ENCODE measurements at places on chromosomes 5 and 9.

GRCh38 chr9:134828892-134829291 is 51.7 kb upstream of the FCN2 start:
- no peak for DNase-seq

- no peak for DNase-seq
These were observed 19.9 kb upstream of the PLPP1 start for GRCh38 chr5:55554585-55555202.

GRCh38 chr9:113790093-113790492 is 86.0 kb upstream of the ZNF618 start:
- DNase-seq = no peak

DNA sequence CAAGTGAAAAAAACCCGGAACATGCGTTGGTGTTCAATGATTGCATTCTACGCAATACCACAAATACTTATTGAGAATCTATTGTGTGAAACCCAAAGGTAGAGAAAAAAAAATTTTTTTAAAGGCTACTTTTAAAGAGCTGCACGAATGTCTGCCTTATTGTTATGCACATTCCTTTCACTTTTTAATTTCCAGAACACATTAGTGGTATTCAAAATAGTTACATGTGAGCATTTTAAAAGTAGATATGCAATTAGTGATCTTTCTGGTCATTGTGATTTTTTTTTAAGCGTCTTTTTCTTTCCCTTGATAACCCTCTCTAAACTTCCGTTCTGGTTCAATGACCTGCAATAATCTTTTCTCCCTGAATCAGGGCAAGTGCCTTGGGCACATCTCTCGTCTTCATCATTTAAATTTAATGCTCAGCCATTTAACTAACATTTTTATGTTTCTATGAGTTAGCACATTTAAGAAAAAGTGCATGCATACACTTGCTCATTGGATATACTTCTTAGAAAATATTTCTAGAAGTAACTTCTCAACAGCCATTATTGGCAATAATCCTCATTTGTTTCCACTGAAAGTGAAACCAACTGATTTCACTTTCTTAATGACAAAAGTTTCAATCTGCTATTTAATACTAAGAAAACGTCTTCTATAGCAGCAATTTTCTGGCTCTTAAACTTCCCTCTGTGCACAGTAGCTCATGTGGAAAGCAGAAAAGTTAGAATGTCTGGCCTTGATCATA is 80.3 kb downstream of the CDH6 start:
- no peak for DNase-seq

GRCh38 chr9:17630531-17630949 is 51.7 kb downstream of the SH3GL2 start:
- DNase-seq = no peak

- no peak for DNase-seq
These were observed 36.1 kb downstream of the MAP3K1 start for GRCh38 chr5:56851258-56851941.

- no peak for DNase-seq
These were observed 19.7 kb upstream of the ASTN2 start for GRCh38 chr9:117434566-117434965.

DNA sequence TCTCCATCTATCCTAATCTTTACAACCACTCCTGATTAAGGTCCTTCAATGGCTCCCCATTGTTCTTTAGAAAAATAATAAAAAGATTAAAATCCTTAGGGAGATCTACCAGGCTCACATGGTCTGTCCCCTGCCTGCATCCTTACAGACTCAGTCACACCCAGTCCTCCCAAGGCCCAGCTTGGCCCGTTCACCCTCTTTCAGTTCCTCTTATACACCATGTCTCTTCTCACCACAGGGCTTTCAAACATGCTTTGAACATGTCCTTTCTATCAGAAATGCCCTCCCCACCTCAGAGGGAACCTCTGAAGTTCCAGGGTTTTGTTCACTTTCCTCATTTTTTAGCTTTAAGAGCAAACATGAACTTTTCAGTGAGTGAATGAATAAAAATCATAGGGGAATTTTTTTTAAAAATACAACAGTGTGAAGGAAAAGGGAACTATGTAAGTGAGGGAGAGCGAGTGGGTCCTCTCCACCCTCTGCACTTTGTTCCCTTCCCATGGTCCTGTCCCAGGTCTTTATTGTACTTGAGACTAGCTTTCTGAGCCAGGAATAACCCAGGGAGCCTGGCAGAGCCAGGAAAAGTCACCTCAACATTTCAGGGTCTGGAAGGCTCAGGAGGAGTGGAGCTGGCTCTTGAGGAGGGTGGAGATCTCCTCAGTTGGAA is 55.3 kb downstream of the TRPC7 start:
- DNase-seq = no peak

DNA sequence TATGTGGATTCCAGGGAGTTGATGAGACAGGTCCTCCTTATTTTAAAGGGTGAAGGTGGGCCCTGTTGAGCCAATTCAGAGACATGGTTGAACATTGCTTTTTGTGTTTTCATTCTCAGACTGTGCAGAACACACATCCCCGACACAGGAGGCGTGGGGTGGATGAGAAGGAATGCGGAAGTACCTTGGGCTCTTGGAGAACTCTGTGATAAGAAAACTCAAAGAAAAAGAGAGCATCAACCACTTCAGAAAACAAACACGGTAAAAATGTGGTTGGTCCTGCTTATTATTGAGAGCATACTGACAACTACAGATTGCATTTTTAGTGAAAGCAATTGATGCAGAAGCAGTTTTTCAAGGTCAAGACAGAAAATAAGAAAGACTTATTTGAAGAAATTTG is 659.8 kb downstream of the IRX1 start:
- no peak for DNase-seq

DNA sequence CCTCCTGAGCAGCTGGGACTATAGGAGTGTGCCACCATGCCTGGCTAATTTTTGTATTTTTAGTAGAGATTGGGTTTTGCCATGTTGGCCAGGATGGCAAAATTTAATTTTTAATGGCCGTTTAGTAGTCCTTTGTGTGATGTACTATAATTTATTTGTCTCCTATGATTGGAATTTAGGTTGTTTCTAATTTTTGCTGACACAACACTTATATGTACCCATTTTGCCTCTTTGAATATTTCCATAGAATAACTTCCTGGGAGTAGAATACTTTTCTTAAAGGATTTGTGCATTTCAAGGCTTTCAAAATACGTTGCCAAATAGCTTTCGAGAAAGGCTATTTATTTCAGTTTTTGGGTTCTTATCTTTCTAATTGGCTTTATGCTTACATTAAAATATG is 22.8 kb downstream of the NDFIP1 start:
- no peak for DNase-seq

GRCh38 chr5:126875303-126875785 is 98.4 kb downstream of the LMNB1 start:
- DNase-seq = no peak

GRCh38 chr9:21455320-21455719 is 15.1 kb downstream of the IFNA1 start:
- peak; percentile 6 for DNase-seq

GRCh38 chr9:37645903-37646506 is 4.7 kb upstream of the FRMPD1 start:
- no peak for DNase-seq

GRCh38 chr9:6689893-6690674 is 44.6 kb upstream of the GLDC start:
- no peak for DNase-seq

DNA sequence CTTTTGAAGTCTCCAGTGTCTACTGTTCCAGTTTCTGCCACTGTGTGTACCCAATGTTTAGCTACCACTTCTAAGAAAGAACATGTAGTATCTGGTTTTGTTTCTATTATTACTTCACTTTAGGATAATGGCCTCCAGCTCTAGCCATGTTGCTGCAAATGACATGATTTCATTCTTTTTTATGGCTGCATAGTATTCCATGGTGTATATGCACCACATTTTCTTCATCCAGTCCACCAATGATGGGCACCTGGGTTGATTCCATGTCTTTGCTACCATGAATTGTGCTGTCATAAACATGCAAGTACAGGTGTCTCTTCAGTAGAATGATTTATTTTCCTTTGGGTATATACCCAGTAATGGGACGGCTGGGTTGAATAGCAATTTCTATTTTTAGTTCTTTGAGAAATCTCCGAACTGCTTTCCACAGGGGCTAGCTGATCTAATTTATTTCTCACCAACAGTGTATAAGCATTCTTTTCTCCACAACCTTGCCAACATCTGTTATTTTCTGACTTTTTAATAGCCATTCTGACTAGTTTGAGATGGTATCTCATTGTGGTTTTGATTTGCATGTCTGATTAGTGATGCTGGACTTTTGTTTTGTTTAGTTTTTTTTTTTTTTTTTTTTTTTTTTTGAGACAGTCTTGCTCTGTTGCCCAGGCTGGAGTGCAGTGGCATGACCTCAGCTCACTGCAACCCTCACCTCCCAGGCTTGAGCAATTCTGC is 68.9 kb downstream of the WDR41 start:
- DNase-seq = no peak

GRCh38 chr5:21806943-21807342 is 1046.2 kb downstream of the CDH12 start:
- DNase-seq = no peak

- DNase-seq = no peak
These were observed 145.1 kb upstream of the ADAMTS16 start for GRCh38 chr5:4995014-4995413.

- no peak for DNase-seq
These were observed 202.6 kb downstream of the DCP2 start for GRCh38 chr5:113179156-113179555.

- no peak for DNase-seq
These were observed 66.8 kb upstream of the SMC2 start for GRCh38 chr9:104027295-104027694.

GRCh38 chr5:146640285-146640896 is 124.4 kb upstream of the GPR151 start:
- DNase-seq = peak; percentile 32

DNA sequence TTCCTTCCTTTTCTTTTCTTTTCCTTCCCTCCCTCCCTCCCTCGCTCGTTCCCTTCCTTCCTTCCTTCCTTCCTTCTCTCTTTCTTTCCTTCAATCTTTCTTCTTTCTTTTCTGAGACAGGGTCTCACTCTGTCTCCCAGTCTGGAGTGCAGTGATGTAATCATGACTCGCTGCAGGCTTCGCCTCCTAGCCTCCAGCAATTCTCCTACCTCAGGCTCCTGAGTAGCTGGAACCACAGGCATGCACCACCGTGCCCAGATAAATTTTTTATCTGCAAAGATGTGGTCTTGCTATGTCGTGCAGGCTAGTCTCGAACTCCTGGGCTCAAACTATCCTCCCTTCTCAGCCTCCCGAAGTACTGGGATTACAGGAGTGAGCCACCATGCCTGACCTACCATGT is 81.4 kb downstream of the SPATA31C2 start:
- no peak for DNase-seq
